ENCODE measurements at places on chromosomes 11 and 22.

- DNase-seq: no peak
Measured at GRCh38 chr22:42282252-42282942, 11.9 kb upstream of the TCF20 start.

DNA sequence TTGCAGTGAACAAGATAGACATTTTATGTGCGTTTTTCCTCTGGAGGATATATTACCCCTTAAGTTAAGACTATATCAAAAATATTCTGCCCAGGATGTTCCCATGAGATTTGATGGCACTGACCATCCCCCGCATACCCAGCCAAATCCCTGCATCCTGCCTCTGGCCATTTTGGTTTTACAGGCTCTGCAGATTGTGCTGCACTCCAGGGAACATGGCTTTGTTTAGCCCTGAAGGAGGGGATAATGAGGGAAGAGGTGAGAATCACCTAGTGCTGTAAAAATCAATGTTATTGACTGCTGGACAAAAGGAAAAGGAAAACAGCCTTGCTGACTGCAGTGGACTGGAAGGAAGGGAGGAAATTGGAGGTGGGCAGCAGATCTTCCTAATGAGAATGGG lies 717.4 kb downstream of the DLG2 start:
- DNase-seq: no peak

DNA sequence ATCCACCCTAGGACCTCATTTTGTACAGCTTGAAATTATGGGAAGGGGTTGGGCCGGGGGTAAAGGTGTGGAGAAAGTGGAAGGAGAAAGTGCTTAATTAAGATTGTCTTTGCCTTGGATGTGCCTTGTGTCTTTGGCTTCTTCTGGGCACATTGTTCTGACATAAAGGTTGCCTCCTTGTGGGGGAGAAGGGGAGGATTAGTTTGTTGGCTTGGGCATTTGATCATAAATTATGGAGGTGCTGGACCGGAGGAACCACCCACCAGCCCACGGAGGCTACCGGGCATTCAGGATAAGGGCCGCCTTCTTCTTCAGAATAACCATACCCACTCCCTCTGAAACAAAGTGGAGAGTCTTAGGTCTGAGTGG lies 1.3 kb downstream of the PAFAH1B2 start:
- DNase-seq: no peak

DNA sequence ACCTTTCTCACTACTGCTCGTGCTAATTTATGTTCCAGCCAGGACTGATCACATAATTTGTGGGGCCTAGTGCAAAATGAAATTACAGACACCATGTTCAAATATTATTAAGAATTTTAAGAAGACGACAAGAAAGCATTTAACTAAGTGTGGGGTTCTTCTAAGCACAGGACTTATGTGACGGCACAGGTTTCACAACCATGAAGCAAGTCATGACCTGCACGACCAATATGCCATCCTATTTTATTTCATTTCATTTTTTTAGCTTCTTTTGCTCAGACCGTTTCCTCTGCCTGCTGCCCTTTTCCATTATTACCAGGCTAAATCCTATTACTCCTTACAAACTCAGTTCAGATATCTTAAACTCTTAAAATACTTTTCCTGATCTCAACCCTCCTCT lies 462.5 kb downstream of the AASDHPPT start:
- no peak for DNase-seq

DNA sequence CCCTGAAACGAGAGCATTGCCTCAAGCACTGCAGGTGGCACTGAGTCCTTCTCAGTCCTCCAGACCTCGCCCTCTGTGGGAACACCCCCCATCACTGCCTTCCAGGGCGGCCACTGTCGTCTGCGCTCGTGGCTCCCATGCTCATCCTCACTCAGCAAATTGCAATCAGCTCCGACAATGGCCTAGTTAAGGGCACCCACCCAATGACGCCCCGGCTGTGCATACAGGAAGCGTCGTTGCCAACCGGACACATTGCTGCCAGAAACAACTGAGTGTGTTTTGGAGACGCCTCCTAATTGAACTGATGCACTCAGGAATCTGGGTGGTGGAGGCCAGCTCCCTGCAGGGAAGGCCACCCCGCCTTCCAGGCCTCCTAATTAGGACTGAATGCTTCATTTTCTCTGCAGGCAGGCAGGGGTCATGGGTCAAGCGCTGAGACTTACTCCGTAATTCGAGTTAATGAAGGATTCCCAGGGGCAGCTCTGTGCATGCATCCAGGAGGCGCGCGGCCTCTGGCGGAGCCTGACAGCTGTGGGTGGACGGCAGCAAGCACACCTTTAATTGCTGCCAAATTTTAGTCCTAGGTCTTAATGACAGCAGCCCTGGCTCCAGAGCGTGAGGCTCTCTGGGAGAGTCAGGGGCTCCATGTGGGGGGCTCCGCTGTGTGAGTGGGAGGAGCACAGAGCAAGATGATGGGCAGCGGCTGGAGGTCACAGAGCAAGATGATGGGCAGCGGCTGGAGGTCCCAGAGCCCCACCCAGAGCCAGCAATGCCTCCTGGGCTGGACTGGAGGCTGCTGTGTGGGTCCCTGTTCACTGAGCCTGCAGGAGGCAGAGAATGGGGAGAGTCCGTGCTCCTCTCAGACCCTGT lies 199.0 kb downstream of the BRD1 start:
- DNase-seq: no peak

DNA sequence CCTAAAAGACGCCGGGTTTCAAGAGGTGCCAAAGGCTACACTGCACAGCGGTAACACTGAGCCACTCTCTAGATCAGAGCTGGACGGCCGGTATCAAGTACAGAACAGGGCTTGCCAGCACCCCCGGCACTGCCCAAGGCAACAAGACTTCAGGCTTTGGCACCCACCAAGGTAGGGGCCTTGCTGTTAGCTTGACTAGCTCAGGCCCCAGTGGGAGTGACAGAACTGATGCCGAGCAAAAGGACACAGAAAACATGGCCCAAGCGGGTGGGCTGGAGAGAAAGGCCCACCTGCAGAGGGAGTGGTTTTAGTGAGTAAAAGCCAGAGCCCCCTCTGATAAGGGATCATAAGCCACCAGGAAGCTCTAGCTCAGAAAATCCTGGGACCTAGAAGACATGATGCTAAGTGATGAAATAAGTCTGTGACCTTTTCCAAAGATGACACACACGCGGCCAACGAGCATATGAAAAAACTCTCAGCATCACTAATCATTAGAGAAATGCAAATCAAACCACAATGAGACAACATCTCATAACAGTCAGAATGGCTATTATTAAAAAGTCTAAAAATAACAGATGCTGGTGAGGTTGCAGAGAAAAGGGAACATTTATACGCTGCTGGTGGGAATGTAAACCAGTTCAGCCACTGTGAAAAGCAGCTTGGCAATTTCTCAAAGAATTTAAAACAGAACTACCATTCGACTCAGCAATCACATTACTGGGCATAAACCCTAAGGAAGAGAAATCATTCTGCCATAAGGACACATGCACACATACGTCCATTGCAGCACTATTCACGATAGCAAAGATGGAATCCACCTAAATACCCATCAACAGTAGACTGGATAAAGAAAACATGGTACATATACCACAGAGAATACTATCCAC lies 12.9 kb downstream of the EHD1 start:
- no peak for DNase-seq

GRCh38 chr11:66697988-66698387 lies 20.3 kb upstream of the RBM4B start:
- DNase-seq: no peak

DNA sequence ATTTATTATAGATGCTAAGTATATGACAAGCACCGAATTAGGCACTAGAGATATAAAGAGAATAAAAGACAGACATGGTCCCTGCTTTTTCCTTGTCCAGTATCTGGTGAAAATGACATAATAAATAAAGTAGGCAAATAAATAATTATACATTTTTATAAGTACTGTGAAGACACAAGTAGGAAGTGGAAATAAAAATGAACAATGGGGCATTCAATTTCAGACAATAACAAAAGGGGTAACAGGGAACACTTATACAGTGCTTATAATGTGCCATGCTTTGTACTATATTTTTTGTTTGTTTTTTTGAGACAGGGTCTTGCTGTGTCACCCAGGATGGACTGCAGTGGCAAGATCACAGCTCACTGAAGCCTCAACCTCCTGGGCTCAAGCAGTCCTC lies 4.3 kb downstream of the KBTBD3 start:
- no peak for DNase-seq

GRCh38 chr22:50314455-50315288 lies 7.2 kb upstream of the PLXNB2 start:
- DNase-seq: peak; percentile 54

DNA sequence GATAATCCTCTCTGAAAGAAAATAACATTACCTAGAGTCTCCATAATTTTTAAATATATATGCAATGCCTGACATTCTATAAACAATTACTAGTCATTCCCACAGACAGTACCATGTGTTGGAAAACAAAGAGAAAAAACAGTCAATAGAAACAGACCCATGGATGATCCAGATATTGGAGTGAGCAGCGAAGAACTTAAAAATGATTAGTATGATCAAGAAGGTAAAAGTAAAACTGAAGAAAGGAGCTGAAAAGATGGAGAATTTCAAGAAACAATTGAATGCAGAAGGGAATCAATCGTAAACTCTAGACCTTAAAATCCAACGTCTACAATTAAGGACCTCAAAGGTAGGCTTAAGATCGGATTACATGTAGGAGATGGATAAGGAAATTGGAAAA lies 330.6 kb downstream of the SHANK2 start:
- DNase-seq: no peak

DNA sequence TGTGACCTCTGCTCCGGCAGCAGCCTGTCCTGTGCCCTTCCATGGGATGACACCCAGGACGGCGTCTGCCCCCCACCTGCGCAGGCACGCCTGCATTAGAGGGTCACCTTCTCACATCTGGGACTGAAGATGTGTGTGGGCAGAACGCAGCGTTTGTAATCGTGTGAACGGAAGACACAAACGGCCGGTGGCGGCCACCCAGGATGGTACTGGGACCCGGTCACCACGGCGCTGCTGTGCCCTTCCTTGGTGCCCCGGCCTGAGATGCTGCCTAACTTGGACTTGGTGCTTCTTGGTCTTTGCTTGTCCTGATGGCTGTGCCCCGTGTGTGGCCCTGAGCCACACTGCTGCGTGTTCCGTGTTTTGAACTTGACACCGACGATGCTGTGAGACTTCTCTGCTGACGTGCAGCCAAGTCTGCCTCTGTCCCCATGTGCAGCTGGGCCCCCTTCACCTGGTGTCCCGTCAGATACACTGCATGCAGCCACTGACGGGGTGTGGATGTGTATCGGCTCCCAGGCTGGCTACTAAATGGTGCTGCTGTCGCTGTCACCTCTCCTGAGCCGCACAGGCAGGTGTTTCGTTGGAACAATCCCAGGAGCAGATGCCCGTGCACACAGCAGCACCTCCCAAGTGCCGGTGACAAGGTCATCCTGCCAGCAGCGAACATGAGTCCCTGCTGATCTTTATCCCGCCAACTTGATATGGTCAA lies 21.4 kb downstream of the YPEL1 start:
- DNase-seq: no peak

DNA sequence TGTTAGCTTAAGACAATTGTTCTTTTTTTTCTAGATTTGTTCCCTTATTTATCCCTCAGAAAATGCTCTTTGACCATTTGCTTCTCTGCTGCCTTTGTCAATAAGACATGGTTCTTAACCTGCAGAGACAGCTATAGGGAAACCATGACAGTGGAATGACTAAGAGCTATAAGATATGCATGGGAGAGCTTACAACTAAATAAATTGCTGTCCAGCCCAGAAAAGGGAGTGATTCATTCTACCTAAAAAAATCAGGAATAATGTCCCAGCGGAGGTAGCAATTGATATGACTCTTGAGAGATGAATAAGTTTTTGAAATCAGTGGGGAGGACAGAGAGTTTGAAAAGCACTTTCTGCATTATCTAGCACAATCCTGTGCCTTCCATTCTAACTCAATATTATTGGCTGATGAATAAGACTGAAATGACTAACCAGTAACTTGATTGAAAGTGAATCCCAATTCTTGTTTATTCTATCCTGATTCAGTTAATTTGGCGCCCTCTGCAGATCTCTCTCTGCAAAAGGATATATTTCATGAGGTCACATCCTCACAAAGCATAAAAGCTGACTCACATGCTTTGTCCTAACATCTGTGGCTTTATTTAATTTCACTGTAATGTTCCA lies 680.5 kb upstream of the API5 start:
- DNase-seq: no peak

- no peak for DNase-seq
Measured at GRCh38 chr22:50313600-50313999, 6.2 kb upstream of the PLXNB2 start.

GRCh38 chr11:76806131-76806530 lies 23.0 kb downstream of the TSKU start:
- no peak for DNase-seq

DNA sequence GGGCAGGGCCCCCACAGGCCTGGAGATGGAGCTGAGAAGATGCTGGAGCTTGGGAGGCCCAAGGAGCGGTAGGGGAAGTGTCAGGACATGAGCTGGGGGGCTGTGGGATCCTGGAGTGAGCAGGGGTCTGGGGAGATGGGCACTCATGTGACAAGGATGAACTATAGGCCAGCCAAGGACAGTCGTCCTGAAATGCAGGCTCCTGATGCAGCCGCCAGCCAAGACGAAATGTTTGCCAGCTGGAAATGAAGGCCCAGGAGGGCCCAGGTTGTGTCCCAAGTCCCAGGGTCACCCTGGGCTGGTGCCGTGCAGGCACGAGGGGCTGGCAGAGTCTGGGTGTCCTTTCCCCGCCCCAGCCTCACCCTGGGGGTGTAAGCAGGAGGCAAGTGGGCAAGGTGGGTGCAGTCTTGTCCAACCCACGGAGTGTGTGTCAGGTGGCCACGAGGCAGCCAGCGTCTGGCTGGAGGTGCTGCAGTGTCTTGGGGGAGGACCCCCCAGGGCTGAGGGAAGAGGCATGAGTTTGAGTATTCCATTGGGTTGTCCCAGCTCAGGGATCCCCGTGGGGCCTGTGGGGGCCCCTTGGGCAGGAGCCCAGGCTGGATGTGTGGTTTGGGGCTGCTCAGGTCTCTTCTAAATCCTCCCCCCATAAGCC lies 21.4 kb downstream of the MRGPRG start:
- DNase-seq: no peak

- DNase-seq: no peak
Measured at GRCh38 chr11:10503777-10504480, 37.1 kb downstream of the RNF141 start.

DNA sequence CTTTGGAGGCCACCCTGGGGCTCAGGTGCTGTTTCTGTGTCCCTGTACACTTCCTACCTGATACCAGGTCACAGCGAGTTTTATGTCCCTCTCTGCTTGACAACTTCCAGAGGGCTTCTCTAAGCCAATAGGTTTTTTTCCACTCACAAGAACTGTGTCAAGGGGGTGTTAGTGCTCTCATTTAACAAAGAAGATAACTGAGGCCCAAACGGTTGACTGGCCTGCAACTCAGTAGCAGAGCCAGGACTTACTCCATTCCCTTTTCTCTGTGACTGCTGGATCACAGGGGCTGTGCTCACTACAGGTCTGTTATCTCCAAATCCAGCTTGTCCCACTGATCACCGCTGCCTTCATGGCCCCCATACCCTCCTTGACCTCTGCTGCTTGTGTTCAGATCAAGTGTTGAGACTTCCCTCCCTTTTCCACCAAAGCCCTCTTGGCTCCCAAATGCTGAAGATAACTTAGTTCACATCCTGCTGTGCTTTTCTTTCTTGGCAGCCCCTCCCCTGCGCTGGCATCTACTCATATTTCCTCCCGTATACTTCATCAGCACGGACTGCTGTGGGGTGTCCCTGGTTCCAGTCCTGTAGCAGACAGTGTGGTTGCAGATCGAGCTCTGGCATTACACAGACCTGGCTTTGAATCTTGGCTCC lies 41.3 kb downstream of the POU2F3 start:
- DNase-seq: no peak

- DNase-seq: no peak
Measured at GRCh38 chr11:61554172-61554988, 26.5 kb downstream of the SYT7 start.
